ENCODE measurements at places on chromosomes 16 and 17. TPM values are rescaled to one million over a fixed set of nuclear protein-coding genes. Genes with fewer than 3 reads are reported as not detected.

- no peaks in the 10 kb centered on the region for H3K36me3 ChIP-seq
- no peak overlapping the region for H3K4me3 ChIP-seq
- H3K27me3 ChIP-seq = no peaks in the 10 kb centered on the region
- H3K4me1 ChIP-seq = no peaks in the 10 kb centered on the region
- H3K27ac ChIP-seq = no peak overlapping the region
- peak; percentile 11 for DNase-seq
These were observed 122.4 kb upstream of the NUDT7 start for GRCh38 chr16:77599793-77600415.

GRCh38 chr16:84544031-84544773 is 39.7 kb upstream of the MEAK7 start:
- no peaks in the 10 kb centered on the region for H3K27me3 ChIP-seq
- no peak overlapping the region for H3K27ac ChIP-seq
- no peak overlapping the region for H3K4me3 ChIP-seq

Gene KRTAP1-4
- total RNA-seq = not detected

GRCh38 chr16:4767872-4768548 is 1.0 kb upstream of the ZNF500 start:
- H3K4me3 ChIP-seq = peak overlapping the region; percentile 97
- H3K36me3 ChIP-seq = no peaks in the 10 kb centered on the region
- DNase-seq = no peak
- peak overlapping the region; percentile 92 for H3K27ac ChIP-seq
- H3K27me3 ChIP-seq = no peaks in the 10 kb centered on the region

DNA sequence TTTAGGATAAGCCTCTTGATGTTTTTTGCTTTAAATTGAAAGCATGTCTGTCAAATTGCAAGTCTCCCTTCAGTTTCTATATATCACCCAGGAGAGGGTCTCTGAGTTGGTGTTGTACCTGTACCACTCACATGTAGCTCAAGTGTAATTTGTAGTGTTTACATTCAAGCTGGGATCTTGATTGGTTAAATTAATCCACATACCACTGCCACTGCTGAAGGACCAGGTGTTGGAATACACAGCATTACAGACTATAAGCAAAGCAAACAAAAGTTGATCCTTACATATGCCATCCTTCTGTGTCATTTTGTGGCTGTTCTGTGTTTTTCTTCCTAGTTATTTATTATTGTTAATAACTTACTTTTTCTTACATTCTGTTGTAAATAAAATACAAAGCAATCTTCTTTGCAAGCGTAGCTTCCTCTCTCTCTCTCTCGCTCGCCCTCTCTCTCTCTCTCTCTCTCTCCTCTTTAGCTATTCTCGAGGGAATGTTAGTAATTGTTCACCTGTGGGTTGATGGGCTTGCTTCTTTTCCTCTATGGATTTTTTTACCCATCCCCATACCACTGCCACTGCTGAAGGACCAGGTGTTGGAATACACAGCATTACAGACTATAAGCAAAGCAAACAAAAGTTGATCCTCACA is 20.8 kb upstream of the NOL11 start:
- no peaks in the 10 kb centered on the region for H3K27me3 ChIP-seq
- no peak overlapping the region for H3K4me3 ChIP-seq
- H3K4me1 ChIP-seq = no peaks in the 10 kb centered on the region
- no peak for DNase-seq
- no peak overlapping the region for H3K27ac ChIP-seq

- H3K36me3 ChIP-seq = no peaks in the 10 kb centered on the region
- no peak overlapping the region for H3K4me3 ChIP-seq
- peaks cover 16% of the 10 kb centered on the region for H3K4me1 ChIP-seq
- no peak for DNase-seq
- H3K27me3 ChIP-seq = no peaks in the 10 kb centered on the region
- H3K27ac ChIP-seq = no peak overlapping the region
These were observed 25.4 kb downstream of the UBE2G1 start for GRCh38 chr17:4340914-4341615.

- H3K36me3 ChIP-seq = no peaks in the 10 kb centered on the region
- H3K27me3 ChIP-seq = no peaks in the 10 kb centered on the region
- no peak for DNase-seq
- H3K4me1 ChIP-seq = no peaks in the 10 kb centered on the region
These were observed 10.0 kb upstream of the PECAM1 start for GRCh38 chr17:64400642-64401041.

GRCh38 chr17:4557626-4558346 is 2.6 kb downstream of the GGT6 start:
- peaks cover 7% of the 10 kb centered on the region for H3K4me1 ChIP-seq
- H3K27me3 ChIP-seq = no peaks in the 10 kb centered on the region
- H3K4me3 ChIP-seq = no peak overlapping the region
- DNase-seq = no peak
- H3K36me3 ChIP-seq = no peaks in the 10 kb centered on the region
- H3K27ac ChIP-seq = no peak overlapping the region
